ENCODE measurements at places on chromosomes 6 and 20. TPM values are rescaled to one million over a fixed set of nuclear protein-coding genes. Genes with fewer than 3 reads are reported as not detected.

LPIN3 gene
- 8.9 TPM for total RNA-seq

HRH3 gene
- not detected for total RNA-seq

ZBP1 gene
- total RNA-seq = 0.70 TPM

ERMARD gene
- total RNA-seq = 10.9 TPM

ARFGEF3 gene
- total RNA-seq = 10.0 TPM

CST4 gene
- not detected for total RNA-seq

TSBP1 gene
- not detected for total RNA-seq

SLC17A2 gene
- total RNA-seq = not detected

DNA sequence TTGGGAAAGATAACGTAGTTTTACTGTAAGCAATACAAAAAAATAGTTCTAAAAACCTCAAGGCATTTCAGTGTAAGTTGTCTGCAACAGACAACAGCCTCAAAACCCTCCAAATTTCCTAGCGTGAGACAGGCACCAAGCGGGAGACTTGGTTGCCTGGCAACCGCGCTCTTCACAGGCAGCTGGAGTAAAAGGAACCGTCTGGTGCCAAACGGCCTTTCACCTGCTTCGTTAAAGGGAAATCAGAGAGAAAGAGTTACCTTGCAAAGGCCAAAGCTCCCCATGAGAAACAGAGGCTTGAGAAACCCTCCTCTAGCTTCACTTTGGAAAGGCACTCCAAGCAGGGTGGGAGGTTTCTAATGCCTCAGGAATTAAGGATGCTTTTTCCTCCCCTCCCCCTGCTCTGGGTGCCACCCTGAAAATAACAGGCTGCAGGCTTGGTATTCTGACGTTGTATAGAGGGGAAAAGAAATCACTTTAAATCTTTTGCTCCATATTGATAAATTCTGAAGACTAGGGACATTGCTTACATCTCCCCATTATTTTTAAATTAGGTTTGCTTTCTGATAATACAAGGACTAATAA is 129.7 kb upstream of the UFL1 start:
- DNase-seq = peak; percentile 52

GRCh38 chr20:48959899-48960550 is 38.5 kb downstream of the ARFGEF2 start:
- DNase-seq = no peak

- DNase-seq = no peak
Observed at GRCh38 chr6:15232836-15233510, 12.9 kb upstream of the JARID2 start.

DNA sequence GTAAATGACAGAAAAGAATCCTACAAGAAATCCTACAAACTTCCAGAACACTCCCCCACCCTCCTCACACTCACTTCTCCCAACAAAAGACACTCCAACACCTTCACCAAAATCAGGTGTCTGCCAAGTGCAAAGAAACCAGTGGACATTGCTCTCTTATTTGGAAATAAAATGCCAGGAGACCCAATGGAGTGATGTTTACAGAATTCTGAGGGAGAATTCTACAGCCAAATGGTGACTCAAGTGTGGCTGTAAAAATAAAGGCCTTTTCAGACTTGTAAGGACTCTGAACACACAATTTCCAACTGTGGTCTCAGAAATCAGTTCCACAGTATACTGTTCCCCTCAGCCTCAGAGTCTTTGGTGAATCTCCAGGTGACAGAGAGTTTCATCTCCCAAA is 109.6 kb upstream of the CARMIL1 start:
- no peak for DNase-seq

DNA sequence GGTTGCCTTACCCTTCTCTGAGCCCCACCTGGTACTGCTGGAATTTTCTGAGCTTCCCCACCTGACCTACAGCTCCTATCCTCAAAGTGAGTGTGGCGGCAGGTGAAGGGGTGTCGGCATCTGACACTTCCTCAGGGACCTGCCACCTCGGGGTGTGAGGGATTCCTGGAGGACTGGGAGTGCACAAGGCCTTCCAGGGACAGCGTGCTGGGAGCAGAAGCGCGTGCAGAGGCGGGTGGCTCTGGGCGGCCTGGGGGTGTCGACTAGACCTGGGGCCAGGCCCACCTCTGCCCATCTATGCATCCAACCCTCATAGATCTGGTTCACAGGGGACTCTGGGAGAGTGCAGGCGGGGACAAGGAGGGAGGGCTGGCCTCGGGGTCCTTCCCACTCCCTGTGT is 7.8 kb downstream of the DLGAP4 start:
- DNase-seq = no peak

- no peak for DNase-seq
Observed at GRCh38 chr20:17374086-17374485, 147.2 kb downstream of the PCSK2 start.

- no peak for DNase-seq
Observed at GRCh38 chr6:84455511-84456029, 228.1 kb upstream of the CEP162 start.

DNA sequence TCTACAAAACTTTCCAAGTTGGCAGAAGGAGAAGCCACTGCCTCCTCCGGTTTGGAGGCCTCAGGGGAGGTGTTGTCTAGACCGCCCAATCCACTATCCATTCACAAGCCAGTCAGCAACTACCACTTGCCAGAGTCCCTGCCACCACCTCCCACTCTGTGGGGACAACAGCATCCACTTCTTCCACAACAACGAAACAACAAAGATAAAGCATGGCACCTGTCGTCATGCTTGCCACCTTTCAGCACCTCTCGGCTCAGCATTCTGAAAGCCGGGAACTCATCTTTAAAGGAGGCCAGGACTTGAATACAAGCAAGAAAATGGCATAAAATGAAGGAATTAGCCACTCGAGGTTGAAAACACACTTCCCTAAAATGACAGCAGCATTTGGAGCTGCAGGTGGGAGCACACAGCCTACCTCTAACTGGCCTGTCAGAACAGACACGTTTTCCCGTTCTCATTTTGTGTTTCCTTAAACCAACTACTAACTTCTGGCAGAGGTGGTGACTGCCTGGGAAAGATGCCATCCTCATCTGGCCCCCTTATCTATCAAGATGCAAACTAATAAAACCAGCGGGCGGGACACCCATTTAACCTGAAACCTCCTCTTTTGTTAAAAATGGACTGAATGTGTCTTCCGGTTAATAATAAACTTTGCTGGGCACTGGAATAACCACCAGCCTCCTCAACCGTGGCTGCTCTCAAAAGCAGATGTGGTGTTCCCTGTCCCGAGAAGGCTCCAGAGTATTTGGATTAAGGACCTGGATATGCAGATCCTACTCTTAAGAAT is 21.7 kb downstream of the YTHDF1 start:
- no peak for DNase-seq

DNA sequence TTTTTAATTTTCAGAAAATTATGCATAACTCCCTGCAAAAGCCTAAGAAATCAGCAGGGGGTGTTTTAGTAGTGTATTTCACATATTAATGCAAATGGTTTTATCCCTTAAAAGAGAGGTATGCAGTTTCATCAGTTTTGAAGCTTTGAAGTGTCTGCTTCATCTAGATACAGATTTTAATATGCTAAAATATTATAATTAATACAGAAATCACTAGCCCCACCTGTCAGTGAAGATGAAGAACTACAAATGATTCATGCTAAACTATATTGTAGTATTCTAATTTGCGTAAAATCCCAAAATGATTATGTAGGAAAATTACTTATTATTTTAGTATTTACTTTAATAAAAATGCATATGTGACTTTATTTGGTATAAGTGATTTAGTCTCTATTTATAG is 2.9 kb upstream of the TFB1M start:
- no peak for DNase-seq

GRCh38 chr6:44133003-44133931 is 5.9 kb downstream of the TMEM63B start:
- peak; percentile 57 for DNase-seq

- DNase-seq = no peak
Observed at GRCh38 chr6:37236921-37237320, 20.7 kb upstream of the TBC1D22B start.

DNA sequence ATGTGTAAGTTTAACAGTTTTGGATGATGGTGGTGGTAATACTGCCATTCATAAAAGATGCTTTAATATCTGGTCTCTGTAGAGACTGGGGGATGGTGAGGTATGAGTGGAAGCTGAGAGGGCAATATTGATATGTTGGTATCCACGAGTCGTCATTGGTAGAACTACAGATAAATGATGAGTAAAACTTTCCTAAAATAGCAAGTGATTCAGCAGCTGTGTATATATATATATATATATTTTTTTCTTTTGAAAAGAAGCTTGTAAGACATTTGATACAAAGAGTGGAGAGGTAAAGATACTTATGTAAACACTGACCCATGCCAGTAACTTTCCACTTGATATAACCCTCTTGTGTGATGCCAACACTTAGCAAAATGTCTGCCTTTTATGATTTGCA is 41.7 kb upstream of the CITED2 start:
- DNase-seq = no peak

GRCh38 chr6:89311853-89312531 is 3.1 kb downstream of the GABRR2 start:
- DNase-seq = peak; percentile 69
